ENCODE measurements at places on chromosomes 12 and 14.

DNA sequence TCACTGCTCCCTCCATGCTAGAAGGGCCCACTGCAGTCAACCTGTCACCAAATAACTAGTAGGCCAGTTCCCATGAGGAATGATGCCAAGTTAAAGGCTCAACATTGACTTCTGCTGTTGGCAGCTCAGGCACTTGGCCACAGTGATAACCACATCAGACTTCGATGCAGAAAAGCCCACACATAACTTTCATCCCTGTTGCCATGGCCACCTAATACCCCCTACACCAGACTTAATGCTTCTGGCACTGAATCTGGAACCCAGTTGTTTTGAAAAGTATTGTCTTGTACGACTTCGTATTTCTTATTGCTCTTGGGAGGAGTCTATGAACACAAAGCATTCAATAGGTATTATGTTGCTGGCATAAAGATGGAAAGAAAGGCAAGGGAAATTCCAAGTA lies 44.3 kb upstream of the HELB start:
- no peak for DNase-seq

- no peak for DNase-seq
Observed at GRCh38 chr14:81329640-81330381, 70.3 kb downstream of the STON2 start.

DNA sequence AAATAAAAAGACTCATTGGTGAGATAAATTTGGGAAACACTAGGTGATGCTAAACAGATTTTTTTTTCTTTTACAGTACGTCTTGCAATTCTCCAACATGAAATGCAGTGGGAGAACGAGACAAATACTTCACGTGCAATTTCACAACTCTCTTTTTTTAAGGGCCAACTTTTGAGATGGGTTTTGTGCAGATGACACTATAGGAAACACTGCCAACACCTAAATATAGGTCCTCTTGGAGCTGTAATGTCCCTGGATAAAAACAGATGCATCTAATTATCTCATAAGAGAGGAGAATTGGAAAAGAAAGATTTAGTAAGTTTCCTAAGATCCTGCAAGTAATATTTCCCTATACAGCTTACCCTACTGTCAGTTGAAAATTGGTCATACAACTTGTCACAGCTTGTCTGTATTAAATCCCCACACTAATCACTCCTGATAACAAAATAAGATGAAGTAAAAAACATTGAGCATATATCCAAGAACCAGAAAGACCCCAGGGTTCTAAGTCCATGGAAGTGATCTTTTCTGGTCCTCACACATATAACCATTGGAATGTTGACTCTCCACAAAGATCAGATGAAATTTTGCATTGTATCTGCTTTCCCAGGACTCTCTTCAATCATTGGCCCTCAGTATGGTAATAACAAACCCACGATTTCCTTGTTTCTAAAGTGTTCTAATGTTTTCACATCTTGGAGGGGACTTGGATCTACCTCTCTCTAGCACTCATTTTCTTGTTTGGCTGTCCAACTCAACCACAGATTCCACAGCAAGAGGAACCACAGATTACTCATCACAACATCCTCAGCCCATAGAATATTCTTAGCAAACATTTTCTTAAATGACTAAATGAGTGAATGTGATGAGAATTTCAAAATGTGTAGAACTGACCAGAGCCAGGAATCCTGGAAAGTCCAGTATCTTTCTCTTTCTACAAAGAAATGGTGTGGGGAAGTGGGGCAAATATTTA lies 769.4 kb upstream of the USP15 start:
- DNase-seq: no peak

DNA sequence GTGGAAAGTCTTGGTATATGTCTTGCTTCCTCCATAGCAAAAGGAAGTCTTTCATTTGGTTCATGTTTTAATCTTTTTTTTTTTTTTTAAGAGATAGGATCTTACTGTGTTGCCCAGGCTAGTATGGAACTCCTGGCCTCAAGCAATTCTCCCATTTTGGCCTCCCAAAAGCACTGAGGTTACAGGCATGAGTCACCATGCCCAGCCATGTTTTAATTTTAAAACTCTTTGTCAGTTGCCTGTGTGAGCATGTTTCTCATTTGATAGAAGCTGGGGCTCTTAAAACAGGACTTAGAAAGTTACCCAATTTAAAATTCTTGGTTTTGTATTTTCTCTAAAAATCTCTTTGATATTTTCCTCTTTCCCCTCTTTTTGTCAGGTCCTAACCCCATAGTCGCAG lies 45.0 kb upstream of the REP15 start:
- no peak for DNase-seq

- no peak for DNase-seq
Observed at GRCh38 chr14:104176611-104177010, 38.2 kb downstream of the KIF26A start.

GRCh38 chr12:106714926-106715325 lies 59.6 kb upstream of the RIC8B start:
- no peak for DNase-seq

GRCh38 chr12:58645946-58646345 lies 274.4 kb downstream of the LRIG3 start:
- DNase-seq: no peak

DNA sequence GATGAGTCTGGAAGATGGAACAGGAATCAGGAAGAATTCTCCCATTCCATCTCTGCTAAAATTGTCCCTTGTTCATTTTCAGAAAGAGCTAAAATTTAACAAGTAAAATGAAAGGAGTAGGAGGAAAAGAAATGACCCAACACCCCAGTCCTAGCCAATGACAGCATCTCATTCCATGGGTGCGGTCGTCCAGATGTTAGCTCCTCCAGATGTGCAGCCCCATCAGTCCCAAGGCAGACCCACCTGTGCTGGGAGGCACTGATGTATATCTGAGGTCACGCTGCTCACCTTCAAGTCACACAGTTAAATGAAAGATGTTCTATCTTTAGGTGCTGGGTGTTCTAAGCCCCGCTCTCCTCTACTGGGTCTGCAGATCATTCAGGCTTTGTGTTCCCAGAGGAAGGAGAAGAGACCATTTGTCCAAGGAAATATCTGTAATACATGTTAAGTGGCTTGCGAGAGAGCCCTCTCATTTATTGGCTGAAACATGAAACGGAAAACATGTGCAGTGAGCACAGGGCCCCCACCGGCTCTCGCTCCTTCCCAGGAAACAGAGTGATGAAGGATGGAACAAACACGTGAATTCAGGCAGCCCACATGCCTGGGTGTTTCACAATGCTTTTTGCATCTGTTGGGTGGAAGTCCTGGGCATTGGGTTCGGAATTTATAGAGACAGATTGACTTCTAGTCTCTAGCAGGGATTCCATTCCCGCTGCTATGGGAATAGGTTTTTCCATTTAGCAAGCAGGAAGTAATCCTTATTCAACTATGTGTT lies 294.6 kb downstream of the NUAK1 start:
- DNase-seq: no peak

- no peak for DNase-seq
Observed at GRCh38 chr14:70123796-70124195, 65.0 kb downstream of the SLC8A3 start.

DNA sequence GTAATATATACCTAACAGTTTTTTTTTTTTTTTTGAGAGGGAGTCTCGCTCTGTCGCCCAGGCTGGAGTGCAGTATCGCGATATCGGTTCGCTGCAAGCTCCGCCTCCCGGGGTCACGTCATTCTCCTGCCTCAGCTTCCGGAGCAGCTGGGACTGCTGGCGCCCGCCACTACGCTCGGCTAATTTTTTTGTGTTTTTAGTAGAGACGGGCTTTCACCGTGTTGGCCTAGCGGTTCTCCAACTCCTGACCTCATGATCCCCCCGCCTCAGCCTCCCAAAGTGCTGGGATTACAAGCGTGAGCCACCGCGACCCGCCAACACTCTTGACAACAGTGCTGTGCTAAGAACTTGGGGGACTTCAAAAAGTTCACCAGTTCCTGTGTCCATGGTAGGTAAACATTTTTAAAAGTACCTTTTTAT lies 63.5 kb downstream of the FOXG1 start:
- no peak for DNase-seq

- no peak for DNase-seq
Observed at GRCh38 chr12:2139651-2140050, 86.9 kb downstream of the CACNA1C start.

- DNase-seq: no peak
Observed at GRCh38 chr12:25502118-25502517, 51.0 kb downstream of the LMNTD1 start.

- no peak for DNase-seq
Observed at GRCh38 chr14:92446771-92447170, 66.8 kb upstream of the RIN3 start.

DNA sequence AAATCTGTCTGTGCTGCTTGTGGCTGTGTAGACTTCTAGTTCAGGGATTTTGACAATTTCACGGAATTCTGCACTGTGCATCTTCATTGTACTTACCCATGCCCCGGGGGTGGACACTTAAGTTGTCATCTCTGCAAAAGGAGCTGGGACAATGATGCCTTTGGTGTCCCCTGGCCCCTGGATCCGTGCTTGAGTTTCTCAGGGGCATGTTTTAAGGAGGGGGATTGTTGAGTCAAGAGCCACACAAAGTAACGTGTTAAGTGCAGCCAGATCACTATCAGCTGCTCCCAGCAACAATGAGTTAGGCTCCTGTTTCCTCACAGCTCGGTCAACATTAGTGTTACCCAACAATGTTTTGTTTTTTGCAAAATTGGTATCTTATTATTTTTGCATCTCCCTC lies 305.0 kb upstream of the DIO3 start:
- DNase-seq: no peak

GRCh38 chr12:40560848-40561247 lies 131.4 kb upstream of the CNTN1 start:
- no peak for DNase-seq

GRCh38 chr12:123940627-123940966 lies 32.0 kb downstream of the CCDC92 start:
- DNase-seq: no peak

GRCh38 chr14:40119321-40119720 lies 687.1 kb upstream of the FBXO33 start:
- DNase-seq: no peak

GRCh38 chr12:607541-608001 lies 55.7 kb downstream of the NINJ2 start:
- DNase-seq: no peak

- no peak for DNase-seq
Observed at GRCh38 chr14:91406982-91407381, 10.6 kb downstream of the CCDC88C start.

- DNase-seq: no peak
Observed at GRCh38 chr12:120490833-120491512, 4.9 kb upstream of the DYNLL1 start.

DNA sequence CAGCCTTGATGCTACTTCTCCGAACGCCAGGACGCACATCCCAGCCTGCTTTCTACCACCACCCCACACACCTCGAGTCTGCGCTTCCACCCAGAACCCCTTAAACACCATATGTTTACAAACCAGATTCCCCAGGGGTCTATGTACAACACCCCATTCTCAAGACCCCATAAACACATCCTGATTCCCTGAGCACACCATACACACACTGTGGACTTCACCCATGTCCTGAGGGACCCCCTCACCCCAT lies 733 bp downstream of the TTC7B start:
- DNase-seq: no peak

- DNase-seq: no peak
Observed at GRCh38 chr12:79710707-79711483, 20.1 kb upstream of the PAWR start.

- no peak for DNase-seq
Observed at GRCh38 chr12:116539361-116539771, 19.8 kb upstream of the MAP1LC3B2 start.

DNA sequence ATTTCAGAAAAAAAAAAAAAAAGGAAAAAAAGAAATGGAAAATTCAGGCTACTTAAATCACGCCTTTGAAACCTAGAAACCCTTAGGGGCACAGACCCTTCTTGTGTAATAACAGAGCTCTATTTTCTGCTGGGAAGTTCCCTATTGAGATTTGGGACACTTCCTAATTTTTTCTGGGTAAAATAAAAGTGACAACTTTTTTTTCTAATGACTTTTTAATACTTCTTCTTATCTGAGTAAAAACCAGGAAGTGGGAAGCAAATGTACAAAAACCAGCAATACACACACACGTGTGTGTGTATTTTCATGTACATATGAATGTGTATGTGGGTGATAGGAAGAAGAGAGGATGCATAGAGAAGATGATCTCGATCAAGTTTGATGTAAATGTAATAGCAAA lies 35.8 kb downstream of the ETV6 start:
- no peak for DNase-seq

- no peak for DNase-seq
Observed at GRCh38 chr14:25055992-25056687, 6.2 kb upstream of the STXBP6 start.

- DNase-seq: no peak
Observed at GRCh38 chr14:97602438-97603117, 805.4 kb downstream of the VRK1 start.

- DNase-seq: no peak
Observed at GRCh38 chr12:113245695-113246477, 24.6 kb downstream of the TPCN1 start.

DNA sequence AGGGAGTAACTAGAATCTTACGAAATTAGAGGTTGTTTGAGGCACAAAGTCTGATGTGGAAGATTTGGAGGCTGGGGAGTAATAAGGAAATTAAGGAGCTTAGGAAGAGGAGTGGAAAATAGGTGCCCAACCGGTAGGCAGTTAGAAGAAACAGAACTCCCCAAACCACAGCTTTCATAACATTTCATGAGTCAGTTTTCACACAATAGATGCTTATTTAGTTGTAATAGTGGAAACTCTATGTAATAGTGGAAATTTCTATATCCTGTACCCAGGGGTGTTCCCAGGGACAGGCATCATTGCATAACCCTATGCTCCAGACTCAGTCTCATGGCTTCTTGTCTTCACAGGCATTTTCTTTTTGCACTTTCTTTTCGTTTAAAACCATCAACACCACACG lies 8.3 kb downstream of the C3AR1 start:
- no peak for DNase-seq

DNA sequence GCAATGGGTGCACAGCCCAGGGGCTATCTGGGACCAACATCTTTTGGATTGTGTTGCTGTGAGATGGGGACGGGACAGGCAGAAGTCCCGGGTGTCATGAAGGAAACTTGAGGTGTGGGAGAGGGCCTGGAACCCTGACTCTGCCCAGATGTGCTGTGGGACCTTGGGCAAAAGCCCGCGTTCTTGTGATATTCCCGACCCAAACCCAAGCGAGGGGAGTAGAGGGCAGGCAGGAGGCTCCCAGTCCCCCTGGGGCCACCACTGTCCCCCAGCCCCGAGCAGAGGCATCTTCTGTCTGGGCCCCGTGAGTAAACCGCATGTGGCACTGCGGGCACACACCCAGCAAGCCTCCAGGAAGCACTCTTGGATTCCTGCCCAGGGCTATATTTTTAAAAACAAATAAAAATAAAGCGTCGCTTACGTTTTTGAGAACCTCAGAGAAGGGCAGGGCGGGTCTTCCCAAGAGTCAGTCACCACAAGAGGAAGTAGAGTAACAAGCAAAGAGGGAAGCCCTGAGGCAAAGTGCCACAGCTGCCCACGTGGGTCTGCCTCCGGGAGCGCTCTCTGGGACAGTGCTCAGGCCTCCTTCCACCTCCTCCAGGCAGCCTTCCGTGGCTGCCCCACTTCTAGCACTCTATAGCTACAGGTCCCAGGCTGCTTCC lies 39.5 kb downstream of the BEGAIN start:
- peak; percentile 93 for DNase-seq

- no peak for DNase-seq
Observed at GRCh38 chr12:11310336-11310735, at the start of gene PRB4. Gene PRB4, minus strand, starts transcription at chr12:11310436. Its CDS starts 38 bp downstream, at chr12:11310398.

- no peak for DNase-seq
Observed at GRCh38 chr14:88554457-88555286, at the start of gene PTPN21. Gene PTPN21, minus strand, starts transcription at chr14:88555007. Its CDS starts 4,590 bp downstream, at chr14:88550417.

Data from hematopoietic multipotent progenitor cell (in vitro differentiated cells).